ENCODE measurements at places on chromosomes 2 and 18. TPM values are rescaled to one million over a fixed set of nuclear protein-coding genes. Genes with fewer than 3 reads are reported as not detected.

- DNase-seq, result no peak
These were observed 9.4 kb downstream of the PELI1 start for GRCh38 chr2:64134813-64135212.

DNA sequence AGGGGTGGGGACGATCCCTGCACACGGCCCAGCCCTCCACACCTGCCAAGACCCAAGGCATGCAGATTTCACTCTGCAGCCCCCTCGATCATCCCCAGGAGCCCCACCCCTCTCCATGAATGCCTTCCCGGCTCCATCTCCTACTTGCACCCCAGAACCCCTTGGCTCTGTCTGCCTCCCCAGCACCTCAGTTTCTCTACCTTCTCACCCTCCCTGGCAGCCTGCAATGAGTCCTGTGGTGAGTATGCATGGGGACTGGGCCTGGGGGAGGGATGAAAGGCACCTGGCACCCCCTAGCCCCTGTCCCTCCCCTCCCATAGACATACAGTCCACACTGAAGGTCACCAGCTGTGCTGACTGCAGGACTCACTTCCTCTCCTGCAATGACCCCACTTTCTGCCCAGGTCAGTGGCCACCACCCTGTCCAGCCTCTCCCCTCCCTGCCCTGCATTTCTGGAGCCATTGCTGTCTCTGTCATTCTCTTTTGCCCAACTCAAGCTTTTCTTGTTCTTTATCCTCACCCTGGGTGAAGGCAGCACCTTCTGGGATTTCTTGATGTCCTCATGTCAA, 1.0 kb downstream of the TEX51 start:
- no peak for DNase-seq

The ANKRD29 gene
- total RNA-seq, result 0.26 TPM

GRCh38 chr2:162297925-162298552, 20.4 kb downstream of the IFIH1 start:
- DNase-seq, result no peak

- no peak for DNase-seq
These were observed 12.0 kb upstream of the ARHGAP15 start for GRCh38 chr2:143117225-143117624.

DNA sequence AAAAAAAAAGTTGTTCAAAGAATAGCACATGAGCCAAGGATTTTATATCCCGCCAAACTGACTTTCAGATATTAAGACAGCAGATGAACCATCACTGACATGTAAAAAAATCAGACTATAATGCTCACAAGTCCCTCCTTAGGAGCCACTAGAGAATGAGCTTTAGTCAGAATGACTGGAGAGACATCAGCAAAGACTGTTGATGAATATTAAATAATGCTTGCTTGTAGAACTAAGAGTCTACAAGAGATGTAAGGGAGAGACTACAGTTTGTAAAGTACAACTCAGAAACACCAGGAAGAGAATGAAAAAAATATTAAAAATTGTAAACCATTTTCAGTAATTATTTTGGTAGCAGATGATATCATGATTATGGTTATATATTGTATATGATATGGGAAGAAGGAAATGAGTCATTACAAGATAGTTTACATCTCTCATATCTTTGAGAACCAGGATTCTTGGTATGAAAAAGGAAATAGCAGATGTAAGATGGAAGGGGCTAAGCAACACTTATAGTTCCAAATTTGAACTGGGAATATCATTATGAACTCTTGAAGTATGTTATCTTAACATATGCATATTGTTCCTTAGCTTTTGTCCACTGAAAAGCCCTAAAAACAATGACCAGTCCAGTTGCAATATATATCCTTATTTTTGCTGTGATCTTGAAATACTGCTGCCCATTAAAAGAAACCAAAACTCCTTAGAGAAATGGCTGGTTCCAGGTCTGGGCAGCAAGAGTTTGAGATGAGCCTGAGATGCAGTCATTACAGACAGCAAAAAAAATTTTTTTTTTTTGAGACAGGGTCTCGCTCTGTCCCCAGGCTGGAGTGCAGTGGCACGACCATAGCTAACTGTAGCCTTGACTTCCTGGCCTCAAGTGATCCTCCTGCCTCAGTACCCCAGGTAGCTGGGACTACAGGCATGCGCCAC, 55.7 kb downstream of the PTPN2 start:
- no peak for DNase-seq

DNA sequence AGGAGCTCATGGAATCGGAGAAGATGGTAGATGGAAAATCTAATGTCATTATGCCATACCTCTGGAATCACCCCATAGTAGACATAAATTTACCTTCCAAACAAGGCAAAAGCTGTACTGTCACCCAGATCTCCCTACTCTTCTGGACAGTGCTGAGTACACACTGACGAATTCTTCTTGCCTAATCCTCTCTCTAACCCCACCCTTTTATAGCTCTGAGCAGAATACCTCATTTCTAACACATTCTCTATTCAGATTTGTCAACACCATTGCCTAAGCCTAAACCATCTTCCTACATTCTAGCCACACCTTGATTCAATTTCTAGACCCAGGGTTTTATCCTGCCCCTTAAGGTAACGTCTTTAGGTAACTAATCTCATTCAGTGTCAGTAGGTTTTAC, 321.0 kb upstream of the NRP2 start:
- DNase-seq, result no peak

DNA sequence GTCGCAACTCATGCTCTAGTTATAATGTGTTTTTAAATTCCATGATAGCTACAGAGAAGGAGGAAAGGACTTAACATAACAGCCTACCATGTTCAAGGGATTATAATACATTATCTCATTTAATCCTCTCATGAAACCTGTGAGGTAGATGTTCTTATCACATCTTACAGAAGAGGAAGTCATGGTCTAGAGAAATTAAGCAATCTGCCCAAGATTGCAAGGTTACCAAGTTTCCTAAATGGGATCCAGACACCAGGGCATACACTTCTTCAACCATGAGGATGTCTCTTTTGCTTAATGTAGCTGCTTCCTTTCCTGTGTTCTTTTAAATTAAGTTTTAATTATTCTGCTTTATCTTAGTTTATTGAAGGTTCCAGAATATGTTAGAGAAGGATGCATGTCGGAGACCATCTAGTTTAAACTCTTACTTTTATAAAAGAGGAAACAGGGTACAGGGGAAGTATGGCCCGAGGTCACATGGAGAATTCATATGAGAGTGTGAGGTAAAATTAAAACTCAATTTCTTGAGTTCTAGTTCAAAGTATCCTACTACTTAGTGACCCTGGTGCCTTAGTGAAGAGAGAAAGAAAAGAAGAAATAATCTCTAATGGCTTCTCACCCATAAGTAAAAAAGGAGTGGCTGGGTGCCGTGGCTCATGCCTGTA, 3.6 kb upstream of the IL1A start:
- no peak for DNase-seq

DNA sequence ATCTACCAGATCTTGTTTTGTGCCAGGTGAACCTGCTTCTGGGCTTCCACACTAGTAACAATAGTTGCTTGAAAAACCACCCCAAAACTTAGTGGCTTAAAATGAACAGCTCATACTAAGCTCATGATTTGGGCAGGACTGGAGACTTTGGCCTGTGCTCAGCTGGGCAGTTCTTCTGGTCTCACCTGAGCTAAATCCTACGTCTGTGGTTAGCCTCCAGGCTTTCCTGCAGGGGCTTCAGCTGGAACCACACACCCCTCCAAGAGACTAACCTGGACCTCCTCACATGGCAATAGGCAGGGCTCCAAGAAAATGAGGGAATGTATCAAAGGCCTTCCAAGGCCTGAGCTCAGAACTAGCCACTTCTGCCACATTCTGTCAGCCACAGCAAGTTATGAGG, 144.1 kb downstream of the CD8B2 start:
- no peak for DNase-seq

- DNase-seq, result no peak
These were observed 35.5 kb upstream of the BMP10 start for GRCh38 chr2:68906716-68907115.

- no peak for DNase-seq
These were observed 131.2 kb downstream of the NEDD4L start for GRCh38 chr18:58175122-58175785.

DNA sequence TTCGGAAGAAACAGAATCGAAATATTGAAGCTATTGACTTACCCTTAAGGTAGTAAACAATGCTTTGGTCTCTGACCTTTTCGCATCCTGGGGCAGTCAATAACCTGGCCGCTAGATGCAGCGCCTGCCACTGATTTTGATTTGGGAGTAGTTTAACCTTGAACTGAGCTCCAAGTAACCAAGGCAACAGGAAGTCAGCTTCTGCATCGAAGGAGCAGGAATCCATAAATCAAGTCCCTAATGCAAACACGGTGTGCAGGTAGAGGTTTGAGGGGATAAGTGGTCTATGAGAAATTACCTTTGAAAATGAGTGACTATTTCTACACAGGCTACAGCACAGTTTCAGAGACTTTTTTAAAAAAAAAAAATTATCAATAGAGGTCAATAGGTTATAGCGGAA, 353.5 kb downstream of the SETBP1 start:
- DNase-seq, result no peak

GRCh38 chr2:101717071-101717845, 19.8 kb downstream of the MAP4K4 start:
- peak; percentile 36 for DNase-seq

The D2HGDH gene
- 32.6 TPM for total RNA-seq

- no peak for DNase-seq
These were observed 112.8 kb upstream of the NCK2 start for GRCh38 chr2:105631922-105632321.

GRCh38 chr2:215870986-215871385, 142.4 kb downstream of the MREG start:
- no peak for DNase-seq

- no peak for DNase-seq
These were observed 172.2 kb upstream of the ID2 start for GRCh38 chr2:8509621-8510020.

DNA sequence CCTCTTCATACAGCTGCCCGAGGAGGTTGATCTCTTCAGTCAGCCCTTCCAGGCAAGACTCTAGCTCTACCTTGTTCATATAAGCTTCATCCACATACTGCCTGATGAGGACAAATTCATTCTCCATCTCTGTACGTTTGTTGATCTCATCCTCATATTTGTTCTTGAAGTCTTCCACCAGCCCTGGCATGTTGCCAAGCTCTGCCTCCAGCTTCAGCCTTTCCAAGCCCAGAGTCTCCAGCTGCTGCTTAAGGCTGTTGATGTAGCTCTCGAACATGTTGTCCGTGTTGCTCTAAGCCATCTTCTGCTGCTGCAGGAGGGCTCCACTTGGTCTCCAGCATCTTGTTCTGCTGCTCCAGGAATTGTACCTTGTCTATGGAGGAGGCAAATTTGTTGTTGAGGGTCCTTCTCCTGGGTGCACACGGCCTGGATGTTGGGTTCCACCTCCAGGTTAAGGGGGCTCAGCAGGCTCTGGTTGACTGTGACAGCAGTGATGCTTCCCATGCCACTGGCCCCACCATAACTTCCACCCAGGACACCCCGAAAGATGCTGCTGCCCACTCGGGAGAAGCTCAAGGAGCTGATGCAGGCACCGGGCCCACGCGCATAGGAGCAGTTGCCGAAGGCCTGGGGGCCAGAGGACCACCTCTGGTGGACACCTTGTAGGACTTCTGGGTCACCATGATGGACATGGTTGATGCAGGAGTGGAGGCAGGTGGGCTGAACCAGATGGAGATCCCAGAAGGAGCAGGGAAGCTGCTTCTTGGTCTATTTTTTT, 30.3 kb downstream of the ICA1L start:
- DNase-seq, result no peak

The GPR39 gene
- not detected for total RNA-seq

DNA sequence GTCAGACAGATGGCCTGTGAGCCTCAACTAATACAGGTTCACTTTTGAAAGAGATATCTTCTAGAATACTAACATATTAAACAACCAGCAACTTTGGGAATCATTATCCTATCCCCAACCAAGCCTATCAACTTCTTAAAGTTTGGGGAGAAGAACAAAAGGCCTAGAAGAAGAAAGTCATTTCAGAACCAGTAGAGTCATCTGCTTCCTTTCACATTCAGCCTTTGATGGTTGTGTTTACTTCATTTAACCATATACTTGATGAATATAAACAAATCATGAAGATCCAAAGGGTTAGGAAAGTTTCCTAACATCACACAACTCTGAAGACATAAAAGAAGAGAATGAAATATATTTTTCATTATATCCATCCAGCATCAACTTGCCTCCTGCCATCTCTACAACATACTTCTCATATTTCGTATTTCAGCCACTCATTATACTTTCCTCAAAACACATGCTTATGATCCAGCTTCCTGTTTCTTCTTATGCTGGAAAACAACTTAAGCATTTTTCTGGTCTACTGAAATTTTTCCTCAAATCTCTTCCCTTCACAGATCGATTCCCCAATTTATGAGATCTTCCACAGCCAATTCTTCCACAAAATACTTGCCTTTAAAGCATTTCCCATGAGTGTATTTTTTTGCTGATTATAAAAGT, 114.3 kb downstream of the CACNB4 start:
- no peak for DNase-seq

The ARHGEF33 gene
- total RNA-seq, result not detected

The AP1S3 gene
- 2.9 TPM for total RNA-seq

GRCh38 chr2:148524519-148524919, 120.0 kb upstream of the EPC2 start:
- DNase-seq, result peak; percentile 56

The SAG gene
- 0.25 TPM for total RNA-seq

GRCh38 chr18:9861933-9862332, 23.8 kb upstream of the TXNDC2 start:
- no peak for DNase-seq

DNA sequence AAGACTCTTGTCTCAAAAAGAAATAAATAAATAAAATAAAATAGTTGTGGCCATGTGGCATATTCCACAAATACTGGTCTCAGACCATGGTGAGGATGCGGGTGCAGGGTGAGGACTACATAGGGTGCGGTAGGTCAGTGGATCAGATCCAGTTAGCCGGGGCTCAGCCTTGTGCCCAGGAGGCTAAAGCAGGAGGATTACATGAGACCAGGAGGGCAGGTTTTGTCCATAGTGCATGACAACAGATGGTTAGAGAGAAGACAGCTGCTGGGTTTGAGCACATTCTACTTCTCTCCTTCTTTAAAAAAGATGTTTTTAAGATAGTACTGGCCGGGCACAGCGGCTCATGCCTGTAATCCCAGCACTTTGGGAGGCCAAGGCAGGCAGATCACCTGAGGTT, 12.8 kb upstream of the PSD4 start:
- DNase-seq, result no peak

GRCh38 chr2:236557306-236558030, 12.2 kb upstream of the ACKR3 start:
- no peak for DNase-seq

Data from T-helper 17 cell (primary cell).